ENCODE measurements at places on chromosomes 16 and 17.

DNA sequence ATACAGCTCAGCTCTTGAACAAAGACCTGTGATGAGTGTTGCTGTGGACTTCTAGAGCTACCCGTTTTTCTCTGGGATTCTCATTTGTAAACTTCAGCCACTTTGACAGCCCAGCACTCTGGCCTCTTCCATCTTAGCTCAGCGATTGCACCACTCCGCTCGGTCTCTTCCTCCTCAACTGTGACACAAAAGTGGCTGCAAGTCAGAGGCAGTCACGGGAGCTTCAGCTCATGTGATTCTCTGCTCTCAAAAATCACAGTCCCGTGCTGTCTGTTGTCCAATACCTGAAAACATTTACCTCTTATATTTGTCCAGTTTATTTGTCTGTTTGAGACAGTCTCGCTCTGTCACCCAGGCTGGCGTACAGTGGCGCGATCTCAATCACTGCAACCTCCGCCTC lies 75.7 kb upstream of the DNAH17 start:
- peak; percentile 89 for DNase-seq

DNA sequence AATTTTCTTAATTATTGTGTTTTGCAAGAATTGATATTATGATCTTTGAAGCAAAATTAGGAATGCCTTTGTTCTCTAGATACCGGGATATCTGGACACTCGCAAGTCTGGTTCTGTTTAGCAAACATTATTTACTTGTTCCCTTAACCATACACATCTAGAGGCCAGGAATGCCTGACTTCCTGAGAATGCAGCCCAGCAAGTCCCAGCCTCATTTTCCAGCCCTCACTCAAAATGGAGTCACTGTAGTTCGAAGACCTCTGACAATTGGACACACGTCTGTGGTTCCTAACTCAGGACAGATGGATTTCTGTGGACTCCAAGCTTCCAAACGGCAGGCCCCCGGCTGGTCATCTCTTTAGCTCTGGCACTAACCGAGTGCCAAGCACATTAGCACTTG lies 355.4 kb upstream of the RBFOX1 start:
- DNase-seq = no peak

- no peak for DNase-seq
Observed at GRCh38 chr17:54738496-54738895, 162.2 kb upstream of the TOM1L1 start.

DNA sequence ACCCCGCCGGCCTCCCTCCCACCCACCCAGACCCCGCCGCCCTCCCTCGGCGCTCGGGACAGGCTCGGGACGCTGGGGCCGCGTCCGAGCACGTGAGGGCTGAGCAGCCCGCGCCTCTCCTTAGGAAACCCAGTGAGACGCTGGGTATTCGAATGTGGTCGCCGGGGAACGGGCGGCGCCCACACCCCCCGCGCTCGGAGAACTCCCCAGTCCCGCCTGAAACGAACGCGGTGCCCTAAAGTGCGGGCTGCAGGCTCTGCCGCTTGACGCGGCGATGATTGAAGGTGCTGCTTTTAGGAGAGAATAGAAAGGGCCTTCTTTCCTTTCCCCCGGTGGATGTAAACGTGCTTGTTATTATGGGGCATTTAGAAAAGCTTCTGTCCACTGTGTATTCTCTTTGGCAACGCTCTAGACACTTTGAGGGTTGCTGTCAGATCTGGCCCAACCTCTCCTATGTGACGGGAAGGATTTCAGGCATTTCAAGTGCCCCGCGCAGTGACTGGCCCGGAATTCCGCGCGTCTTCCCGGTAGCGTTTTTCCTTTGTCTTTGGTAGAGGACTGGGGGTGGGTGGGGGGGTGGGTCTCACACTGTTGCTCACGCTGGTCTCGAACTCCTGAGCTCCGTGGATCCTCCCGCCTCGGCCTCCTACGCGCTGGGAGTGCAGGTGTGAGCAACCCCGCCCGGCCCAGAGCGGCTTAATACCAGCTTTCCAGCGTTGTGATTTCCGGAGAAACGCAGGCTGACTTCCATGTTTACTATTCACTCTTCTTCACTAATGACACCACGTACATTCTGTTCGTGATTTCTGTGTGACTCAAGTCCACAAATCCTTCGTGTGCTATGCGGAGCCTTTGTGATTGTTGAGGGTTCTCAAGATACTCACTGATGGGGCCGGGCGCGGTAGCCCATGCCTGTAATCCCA lies 21.8 kb upstream of the FOXK2 start:
- DNase-seq = peak; percentile 30

DNA sequence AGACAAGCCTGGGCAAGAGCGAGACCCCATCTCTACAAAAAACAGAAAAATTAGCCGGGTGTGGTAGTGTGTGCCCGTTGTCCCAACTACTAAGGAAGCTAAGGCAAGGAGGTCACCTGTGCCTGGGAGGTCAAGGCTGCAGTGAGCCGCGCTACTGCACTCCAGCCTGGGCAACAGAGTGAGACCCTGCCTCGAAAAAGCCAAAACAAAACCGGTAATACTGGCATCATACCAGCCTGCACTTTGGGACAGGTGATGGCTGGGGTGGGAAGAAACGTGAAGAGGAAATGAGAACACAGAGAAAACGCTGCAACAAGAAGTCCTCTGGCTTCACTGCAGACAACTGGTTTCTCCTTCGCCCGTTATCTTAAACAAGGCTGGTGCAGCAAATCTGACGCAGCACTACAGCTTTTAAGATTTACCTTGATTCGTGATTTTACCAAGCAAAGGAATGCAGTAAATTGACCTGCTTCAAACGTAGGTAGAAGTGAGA lies 725 bp upstream of the CASC3 start:
- DNase-seq = no peak

- DNase-seq = peak; percentile 8
Observed at GRCh38 chr17:50424996-50425681, 879 bp upstream of the ACSF2 start.
